ENCODE measurements at places on chromosomes 16 and 17. TPM values are rescaled to one million over a fixed set of nuclear protein-coding genes. Genes with fewer than 3 reads are reported as not detected.

ATP2A1 gene
- total RNA-seq, result 0.20 TPM

FAHD1 gene
- total RNA-seq, result 28.2 TPM

TEKT1 gene
- not detected for total RNA-seq

ESRP2 gene
- 1.5 TPM for total RNA-seq

KRTAP2-2 gene
- total RNA-seq, result not detected

ERN2 gene
- not detected for total RNA-seq

ALOX15B gene
- total RNA-seq, result 3.8 TPM

TMC7 gene
- 5.2 TPM for total RNA-seq

DNA sequence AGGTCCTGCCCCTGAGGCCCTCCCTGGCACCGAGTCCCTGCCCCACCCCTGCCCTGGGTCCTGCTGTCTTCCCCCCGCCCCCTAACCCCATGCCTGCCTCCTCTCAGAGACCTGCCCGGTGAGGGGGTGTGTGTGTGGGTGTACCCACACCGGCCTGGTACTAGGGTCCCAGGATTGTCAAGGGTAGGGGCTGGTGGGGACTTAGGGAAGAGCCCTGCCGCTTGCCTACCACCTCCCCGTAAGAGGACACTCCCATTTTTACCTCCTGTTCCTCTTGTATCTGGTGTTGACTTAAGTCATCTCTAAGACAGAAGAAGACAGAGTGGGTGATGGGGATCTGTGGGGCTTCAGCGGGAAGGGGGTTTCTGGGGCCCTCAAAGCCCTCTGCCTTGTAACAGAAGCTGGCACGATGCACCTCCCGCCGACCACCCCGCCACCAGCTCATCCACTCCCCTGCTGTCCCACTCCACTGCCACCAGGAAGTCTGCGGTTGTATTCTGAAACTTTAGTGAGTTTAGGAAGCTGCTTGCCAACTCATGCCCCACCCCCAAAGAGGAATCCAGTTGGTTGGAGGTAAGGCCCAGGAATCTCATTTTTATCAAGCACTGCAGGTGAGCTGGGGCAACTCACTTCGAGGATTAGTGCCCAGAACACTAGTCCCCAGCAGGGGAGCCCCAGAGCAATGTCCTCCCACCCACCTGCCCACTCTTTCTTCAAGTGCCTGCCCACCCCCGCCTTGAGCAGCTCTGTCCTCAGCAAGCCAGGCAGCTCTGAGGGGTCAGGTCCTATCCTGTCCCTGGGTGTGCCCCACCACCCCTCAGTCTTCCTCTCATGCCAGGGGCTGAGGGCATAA, 5.6 kb downstream of the SPATA32 start:
- DNase-seq, result no peak

DNA sequence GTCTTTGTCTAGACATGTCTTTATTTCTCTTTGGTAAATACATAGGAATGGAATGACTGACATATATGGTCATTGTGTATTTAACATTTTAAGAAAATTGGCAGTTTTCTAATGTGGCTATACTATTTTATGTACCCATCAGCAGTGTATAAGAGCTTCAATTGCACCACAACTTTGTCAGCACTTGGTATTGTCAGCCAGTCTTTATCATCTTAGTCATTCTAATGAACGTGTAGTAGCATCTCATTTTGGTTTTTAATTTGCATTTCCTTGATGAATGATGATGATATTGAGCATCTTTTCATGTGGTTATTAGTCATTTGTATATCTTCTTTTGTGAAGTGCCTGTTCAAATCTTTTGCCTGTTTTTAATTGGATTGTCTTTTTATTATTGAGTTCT, 239.3 kb downstream of the CEP112 start:
- DNase-seq, result no peak

DNA sequence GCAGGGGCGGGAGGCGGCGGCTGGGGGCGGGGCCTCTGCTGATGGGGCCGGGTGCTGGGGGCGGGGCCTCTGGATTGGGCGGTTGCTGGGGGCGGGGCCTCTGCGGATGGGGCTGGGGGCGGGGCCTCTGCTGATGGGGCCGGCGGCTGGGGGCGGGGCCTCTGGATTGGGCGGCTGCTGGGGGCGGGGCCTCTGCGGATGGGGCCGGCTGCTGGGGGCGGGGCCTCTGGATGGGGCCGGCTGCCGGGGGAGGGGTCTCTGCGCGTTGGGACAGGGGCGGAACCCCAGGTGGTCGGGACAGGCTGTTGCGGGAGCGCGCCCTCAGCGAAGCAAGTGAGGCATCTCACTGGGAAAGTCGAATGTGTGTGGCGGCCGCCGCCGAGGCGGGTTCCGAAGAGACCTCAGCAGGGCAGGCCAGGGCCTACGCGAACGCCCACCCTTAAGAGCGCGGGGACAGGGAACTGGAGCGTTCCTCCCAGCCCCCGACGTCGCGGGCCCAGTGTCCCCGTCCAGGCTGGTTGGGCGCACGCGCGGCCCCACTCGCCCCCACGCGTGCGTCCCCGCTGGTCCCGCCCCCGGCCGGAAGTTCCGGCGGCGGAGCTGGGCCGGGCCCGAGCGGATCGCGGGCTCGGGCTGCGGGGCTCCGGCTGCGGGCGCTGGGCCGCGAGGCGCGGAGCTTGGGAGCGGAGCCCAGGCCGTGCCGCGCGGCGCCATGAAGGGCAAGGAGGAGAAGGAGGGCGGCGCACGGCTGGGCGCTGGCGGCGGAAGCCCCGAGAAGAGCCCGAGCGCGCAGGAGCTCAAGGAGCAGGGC, at the start of gene STUB1:
Gene STUB1 (plus strand): TSS at position 597 of the 811 bp plus-strand sequence. CDS start 116 bp downstream, at position 713.
- peak; percentile 81 for DNase-seq

- DNase-seq, result peak; percentile 83
These were observed 3.0 kb downstream of the UBALD2 start for GRCh38 chr17:76268015-76268749.

DNA sequence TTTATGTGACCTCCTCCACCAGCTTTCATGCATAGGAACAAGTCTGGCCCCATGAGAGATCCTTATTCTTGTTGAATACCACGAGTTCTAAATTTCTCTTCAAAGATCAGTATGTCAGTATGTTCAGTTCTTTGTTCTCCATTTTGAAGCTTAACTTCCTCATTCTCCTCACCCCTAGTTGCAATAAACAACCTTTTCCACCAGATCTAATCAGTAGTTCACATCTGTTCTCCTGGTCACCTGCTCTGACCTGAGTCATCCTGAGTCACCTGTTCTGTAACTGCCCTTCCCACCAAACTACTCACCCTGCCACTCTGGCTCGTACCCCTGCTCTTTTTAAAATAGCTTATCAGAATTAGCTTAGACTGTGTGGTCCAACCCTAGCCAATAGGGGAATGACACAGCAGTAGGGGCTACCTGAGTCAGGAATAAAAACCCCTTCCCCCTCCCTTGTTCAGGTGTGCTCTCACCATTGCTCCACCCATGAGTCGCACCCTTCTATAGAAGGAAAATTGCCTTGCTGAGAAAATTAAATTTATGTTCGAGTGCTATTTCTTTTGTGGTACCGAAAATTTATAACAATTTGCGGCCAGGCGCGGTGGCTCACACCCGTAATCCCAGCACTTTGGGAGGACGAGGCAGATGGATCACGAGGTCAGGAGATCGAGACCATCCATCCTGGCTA, 94.6 kb downstream of the EMP2 start:
- DNase-seq, result no peak

DNA sequence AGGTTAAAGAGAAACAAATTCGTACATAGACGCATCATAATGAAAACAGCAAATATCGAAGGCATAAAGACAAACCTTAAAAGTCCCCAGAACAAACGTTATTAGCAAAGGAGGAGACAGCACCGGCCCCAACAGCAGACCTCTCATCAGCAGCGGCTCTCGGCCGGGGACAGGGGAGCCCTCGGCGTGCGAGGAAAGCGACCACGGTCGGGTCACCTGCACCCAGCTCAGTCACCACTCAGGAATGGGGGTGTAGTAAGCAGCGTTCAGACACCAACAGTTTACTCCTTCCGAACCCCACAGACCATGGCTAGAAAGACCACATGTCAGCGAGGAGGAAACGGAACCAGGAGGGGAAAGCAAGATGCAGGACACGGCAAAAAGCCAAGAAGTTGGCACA, 109.3 kb upstream of the CHMP6 start:
- DNase-seq, result no peak

DNA sequence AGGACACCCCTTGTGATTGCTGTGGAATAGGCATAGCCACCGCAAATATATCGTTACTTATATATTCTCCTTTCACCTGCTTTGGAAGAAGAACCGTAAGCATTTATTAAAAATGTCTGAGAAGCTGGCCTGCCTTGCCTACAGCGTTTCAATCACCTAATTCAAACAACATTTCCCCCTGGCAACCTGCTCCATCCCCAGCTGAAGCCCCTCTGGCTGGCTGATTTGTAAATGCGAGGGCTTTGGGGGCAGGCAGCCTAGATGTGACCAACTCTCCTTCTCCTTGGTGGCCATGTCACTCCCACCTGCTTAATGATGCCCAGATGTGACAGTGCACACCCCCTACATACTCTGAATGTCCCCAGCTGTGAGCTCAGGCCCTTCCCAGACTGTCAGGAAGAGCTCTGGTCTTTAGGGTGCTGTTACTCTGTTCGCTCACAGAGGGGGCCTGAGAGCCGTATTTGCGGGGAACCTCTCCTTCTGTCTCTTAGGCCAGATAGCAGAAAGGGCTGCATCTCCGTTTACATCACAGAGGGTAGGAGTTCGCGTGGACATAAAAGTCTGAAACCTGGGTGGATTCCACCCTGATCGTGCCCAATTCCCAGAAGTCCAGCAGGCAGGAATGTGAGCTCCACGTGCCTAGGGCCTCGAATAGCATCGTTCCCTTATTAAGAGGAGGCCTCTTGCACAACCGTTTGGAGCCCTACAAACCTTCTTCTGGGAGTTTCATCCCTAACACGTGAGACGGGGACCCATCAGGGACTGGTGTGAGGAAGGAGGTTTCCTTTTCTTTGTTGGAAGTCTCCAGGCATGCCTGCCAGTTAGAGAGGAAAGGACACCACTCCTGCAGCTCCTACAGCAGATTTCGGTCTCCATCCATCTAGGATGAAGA, 2.4 kb upstream of the SDK2 start:
- no peak for DNase-seq

DNA sequence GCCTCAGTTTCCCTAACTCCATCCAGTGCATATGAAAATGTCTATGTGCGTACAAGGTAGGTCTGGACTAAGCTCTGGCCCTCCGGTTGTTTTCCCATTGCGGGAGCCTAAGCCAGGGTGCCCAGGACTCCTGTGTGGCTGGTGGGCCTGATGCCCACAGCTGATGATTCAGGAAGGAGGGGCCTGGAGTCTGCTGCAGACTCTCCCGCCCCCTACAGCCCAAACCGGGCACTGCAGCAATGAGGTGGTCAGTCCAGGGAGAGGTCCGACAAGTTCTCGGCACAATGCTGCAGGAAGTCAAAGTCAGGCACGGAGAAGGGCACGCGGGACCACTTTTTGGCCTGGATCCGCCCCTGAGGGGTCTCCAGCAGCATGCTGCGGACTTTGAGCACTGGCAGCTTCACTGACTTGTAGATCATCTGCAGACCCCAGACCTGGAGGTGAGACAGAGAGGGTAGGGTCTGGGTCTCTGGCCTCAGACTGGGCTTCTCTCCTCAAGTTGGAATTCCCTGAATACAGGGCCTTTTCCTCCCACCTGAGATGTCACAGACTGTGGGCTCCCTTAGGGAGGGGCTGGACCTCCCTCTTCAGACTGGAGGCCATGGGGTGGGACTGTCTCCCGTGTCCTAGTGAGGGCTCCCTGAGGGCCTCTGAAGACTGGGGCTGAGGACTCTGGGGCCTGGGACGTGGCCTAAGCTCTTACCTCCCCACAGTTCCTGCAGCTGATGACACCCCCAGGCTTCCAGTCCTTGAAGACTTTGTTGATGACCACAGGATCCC, 3.4 kb upstream of the ZNF385C start:
- DNase-seq, result peak; percentile 63

GRCh38 chr16:799948-800833, at the start of gene GNG13:
TSS of gene GNG13 (minus strand) at chr16:800734. CDS start at chr16:799077, 1,657 bp downstream.
- no peak for DNase-seq

All from tibial nerve (tissue), 4 donors.